C1 segment of cervical spinal cord (tissue), 14 donors: ENCODE measurements at places on chromosomes 16 and 17.

- DNase-seq: no peak
Observed at GRCh38 chr17:48551596-48552465, 6.9 kb upstream of the HOXB2 start.

GRCh38 chr17:69060822-69061221 lies at the start of gene ABCA9:
Gene ABCA9, minus strand, starts transcription at chr17:69060927. Its CDS starts 9,801 bp downstream, at chr17:69051126.
- DNase-seq: no peak

GRCh38 chr17:48386826-48387225 lies 43.2 kb downstream of the SKAP1 start:
- DNase-seq: no peak

- DNase-seq: no peak
Observed at GRCh38 chr17:14331225-14331981, 30.5 kb downstream of the HS3ST3B1 start.

DNA sequence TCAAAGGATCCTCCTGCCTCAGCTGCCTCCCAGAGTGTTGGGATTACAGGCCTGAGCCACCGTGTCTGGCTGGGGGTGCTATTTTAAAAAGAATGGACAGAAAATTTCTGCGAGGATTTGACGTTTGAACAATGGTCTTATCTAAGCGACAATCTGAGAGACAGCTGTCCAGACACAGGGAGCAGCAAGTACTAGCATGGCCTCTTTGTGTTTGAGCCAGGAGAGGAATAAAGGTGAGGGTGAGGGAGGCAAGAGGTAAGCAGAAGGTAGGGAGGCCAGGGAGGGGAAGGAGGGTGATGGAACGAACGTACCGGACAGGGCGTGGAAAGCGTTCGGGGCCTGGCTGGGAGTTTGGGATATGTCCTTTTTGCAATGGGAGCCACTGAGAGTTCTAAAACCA lies 59.2 kb downstream of the PITPNC1 start:
- no peak for DNase-seq

- no peak for DNase-seq
Observed at GRCh38 chr17:4945944-4946280, 2.4 kb downstream of the PFN1 start.

DNA sequence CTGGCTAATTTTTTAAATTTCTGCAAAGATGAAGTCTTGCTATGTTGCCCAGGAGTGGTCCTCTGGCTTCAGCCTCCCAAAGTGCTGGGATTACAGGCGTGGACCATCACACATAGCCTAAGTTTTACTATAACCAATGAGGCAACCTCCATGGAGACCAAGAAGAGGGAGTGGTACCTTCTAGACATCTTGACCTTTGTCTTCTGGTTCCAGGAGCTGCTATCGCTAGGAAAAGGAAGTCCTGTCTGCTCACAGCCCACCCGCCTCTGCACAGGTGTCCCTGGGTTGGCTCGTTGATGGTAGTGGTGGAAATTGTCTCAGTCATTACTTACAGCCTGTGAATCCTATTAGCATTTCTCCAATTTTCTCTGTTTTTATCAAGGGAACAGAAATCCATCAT lies 169.7 kb downstream of the PRKCA start:
- no peak for DNase-seq

DNA sequence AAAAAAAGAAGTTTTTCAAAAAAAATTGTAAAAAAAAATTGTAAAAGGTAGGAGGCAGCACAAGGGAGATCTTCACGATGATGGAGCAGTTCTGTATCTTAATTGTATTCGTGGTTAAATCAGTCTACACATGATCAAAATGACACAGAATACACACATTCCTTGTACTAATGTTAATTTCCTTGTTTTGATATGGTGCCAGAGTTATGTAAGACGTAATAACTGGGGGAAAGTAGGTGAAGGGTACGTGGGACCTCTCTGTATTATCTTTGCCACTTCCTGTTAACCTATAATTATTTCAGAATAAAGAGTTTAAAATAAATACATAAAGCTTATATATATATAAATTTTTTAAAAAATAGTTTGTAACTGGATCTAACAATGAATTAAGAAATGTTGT lies 36.8 kb downstream of the HELZ start:
- DNase-seq: no peak

DNA sequence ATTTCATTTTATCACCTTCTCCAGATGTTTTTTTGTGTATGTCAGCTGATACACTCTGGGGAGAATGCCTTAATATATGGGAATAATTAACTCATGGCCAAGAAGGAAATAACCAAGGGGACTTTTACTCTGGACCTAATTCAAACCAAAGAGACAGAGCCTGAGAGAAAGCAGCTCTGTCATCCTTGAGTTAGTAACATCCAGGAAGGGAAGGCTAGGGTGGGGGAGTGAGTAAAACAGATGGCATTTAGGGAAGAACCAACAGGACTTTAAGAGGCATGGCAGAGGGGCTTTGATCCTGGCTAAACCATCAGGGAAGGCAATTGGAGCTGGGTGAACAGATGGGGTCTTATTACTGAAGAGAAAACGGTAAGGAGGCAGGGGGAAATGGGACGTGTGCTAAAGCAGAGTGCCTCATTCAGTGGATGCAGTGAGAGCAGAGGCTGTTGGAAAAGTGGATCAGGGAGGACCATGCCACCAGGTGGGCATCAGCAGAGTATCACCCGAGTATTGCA lies 2.5 kb upstream of the SMPD3 start:
- no peak for DNase-seq

DNA sequence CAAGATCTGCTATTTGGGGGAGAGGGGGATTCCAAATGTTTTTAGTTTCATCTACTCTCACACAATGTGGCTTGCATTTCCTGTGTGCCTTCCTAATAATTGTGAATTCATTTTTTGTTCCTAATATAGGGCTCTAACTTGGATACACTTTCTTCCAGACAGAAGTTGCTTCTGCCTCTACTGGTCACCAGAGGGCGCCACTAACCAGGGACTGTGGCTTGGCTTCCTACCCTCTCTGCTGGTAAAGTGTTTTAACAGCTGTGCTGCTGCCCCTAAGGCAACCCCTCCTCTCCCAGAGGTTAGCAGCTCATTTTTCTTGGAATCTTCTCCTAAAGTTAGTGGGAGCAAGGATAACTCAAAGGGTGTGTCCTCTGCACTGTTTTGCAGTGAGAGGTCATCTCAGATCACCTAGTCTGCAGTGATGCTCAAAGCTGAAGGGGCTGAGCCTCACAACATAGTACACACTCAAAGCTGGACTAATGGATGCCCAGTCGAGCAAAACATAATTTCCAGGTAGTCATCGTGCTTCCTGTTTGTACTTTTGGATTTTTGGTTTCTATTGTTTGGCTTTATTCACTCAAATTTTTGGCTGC lies 5.0 kb upstream of the PRSS54 start:
- DNase-seq: no peak

DNA sequence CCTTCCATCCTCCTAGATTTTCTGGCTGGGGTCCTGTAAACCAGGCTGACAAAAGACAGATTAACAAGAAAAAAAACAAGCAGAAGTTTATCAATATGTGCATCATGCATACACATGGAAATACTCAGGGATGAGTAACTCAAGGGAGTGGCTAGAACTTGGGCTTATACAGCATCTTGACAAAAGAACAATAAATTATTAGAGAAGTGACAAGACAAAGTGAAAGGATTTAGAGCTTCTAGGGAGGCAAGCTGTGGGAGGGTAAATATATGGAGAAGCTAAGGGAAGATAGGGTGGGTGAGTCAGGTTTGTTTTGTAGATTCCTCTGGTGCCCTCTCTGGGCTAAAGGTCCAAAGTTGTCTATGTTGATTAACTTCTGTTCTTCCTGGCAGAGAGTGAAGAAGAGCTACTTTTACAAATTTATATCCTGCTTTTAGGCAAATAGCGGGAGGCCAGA lies 48.0 kb upstream of the NDRG4 start:
- no peak for DNase-seq

DNA sequence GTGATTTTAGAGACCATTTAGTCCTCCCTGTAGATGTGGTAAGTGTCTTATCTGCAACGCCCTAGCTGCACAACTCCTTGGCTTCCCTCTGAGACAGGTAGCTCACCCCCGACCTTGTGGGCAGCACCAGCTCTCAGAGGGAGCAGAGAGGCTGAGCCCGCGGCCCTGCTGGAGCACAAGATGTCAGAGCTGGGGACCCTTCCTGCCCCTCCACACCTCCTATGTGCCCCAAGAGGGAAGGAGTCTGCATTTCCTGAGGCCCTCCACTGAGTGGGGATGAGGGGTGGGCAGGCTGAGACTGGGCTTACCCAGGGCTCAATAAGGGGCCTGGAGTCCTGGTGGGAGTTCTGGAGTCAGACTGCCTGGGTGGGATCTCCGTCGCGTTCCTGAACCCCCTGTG lies 12.2 kb upstream of the ADGRG1 start:
- DNase-seq: no peak

DNA sequence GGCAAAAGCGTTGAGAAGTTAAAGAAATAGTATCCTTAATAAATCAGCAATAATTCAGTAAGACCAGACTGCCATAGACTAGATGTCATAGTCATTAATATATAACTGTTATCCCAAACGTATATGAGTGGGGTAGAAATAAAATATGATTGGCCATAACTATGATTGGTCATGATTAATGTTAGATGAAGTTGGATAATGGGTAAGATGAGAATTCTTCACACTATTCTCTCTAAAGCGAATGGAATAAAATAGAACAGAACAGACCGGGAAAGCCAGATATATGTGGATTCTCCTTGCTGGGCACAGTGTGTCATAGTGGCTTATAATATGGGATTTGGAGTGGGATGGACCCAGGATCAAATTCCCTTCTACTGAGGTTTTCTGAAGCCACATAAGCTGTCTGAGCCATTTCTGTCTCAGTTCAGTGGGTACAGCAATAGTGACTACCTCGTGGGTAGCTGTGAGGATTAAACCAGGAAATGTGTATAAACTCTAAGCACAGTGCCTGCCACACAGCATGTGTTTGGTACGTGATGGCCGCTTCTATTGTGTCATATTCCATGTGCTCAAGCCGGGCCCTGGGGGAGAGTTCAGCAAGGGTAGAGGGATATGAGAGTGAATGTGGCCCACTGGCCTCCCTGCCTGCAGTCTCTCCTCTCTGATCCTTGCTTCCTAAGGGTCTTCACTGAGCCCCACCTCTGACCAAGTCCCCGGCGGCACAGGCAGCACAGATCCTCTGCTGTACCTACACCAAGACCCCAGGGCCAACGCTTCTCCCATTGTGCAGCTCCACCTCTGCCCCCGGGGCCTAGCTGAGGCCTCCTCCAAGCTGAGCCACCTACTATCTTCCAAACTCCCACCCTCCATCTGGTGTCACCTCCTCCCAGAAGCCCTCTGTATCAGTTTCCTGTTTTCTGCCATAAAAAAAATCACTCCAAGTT lies 3.7 kb downstream of the CETP start:
- DNase-seq: peak; percentile 36

- no peak for DNase-seq
Observed at GRCh38 chr17:73166731-73167581, 2.1 kb downstream of the SSTR2 start.

DNA sequence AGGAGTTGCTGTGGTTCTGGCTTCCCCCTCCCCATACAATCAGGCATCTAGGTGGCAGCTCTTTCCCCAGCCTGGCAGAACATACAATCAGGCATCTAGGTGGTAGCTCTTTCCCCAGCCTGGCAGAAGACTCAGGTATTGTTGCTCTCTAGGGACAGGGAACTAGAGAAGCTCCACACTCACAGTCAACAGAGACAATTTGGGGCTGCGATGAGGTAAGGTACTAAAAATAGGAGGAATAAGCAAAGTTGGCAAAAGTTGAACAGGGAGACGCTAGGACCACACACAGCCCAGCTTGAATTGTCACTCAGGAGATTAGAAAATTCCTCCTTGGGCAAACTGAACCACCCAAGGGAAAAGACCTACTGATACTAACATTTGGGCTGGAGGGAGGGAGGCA lies 315.5 kb upstream of the CDH5 start:
- DNase-seq: no peak

- DNase-seq: no peak
Observed at GRCh38 chr16:56093055-56093454, 98.2 kb upstream of the GNAO1 start.

DNA sequence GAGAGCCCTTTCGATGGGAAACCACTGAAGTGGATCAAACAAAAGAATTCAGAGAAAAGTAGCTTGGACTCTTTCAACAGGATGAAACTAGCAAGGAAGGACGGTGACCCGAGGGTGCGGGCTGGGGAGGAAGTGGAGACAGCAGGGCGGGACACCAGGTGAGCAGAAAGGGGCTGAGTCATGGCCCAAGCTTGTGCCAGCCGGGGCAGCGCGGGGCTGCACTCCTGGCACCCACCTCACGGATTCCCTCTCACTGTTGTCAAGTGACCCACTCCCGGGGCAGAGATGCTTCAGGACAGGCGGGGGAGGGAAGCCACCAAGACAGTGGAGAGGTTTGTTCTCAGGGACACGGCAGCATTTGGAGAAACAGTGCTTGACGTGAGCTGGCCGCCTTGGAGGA lies 10.7 kb upstream of the RNF222 start:
- no peak for DNase-seq

DNA sequence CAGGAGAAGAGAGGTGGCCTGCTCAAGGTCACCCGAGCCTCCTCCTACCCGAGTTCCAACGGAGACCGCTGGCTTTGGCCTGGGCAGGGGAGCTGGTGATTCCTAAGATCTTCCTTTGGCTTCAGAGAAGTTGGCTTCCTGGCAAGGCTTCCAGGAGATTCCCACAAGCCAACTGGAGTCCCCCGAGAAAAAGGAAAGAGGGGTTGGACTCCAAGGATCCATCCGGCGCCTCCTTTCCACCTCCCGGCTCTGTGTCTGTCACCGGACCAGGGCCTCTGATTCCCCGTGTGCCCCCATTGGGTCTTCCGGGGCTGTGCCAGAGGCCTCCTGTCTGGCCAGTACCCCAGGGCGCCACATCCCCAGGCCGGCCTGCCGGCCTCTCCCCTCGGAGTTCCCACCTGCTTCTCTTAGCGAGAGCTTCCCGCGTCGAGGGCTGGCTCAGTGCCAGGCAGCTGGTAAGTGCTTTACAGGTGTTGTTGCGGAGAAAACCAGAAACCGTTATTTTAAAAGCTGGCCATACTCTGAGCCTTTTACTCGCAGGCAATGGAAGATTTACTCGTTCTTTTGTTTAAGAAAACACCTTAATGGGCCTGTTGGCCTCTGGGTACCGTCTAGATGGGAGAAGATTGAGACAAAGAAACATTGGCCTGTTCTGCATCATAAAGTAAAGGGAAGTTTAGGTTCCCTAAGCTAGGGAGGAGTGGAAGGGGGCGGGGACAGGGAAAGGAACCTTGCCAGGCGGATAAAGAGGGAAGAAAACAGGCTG lies 258.4 kb upstream of the SDK2 start:
- DNase-seq: no peak

DNA sequence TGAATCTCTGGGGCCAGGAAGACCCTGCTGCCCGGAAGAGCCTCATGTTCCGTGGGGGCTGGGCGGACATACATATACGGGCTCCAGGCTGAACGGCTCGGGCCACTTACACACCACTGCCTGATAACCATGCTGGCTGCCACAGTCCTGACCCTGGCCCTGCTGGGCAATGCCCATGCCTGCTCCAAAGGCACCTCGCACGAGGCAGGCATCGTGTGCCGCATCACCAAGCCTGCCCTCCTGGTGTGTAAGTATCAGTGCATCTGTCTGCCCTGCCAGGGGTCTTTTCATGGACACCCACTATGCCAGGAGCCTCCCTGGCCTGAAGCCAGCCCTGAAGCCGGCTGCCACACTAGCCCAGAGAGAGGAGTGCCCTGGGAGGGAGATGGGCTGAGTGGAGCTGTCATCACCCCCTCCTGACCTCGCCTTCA lies at the start of gene CETP:
CETP (plus strand) TSS at position 100 of the 431 bp plus-strand sequence; CDS start at position 130, 30 bp downstream.
- no peak for DNase-seq
